KBM-7 (cell line): ENCODE measurements at places on chromosomes 16 and 17.

GRCh38 chr16:47991491-47991890, 164.3 kb downstream of the ABCC12 start:
- DNase-seq: no peak

DNA sequence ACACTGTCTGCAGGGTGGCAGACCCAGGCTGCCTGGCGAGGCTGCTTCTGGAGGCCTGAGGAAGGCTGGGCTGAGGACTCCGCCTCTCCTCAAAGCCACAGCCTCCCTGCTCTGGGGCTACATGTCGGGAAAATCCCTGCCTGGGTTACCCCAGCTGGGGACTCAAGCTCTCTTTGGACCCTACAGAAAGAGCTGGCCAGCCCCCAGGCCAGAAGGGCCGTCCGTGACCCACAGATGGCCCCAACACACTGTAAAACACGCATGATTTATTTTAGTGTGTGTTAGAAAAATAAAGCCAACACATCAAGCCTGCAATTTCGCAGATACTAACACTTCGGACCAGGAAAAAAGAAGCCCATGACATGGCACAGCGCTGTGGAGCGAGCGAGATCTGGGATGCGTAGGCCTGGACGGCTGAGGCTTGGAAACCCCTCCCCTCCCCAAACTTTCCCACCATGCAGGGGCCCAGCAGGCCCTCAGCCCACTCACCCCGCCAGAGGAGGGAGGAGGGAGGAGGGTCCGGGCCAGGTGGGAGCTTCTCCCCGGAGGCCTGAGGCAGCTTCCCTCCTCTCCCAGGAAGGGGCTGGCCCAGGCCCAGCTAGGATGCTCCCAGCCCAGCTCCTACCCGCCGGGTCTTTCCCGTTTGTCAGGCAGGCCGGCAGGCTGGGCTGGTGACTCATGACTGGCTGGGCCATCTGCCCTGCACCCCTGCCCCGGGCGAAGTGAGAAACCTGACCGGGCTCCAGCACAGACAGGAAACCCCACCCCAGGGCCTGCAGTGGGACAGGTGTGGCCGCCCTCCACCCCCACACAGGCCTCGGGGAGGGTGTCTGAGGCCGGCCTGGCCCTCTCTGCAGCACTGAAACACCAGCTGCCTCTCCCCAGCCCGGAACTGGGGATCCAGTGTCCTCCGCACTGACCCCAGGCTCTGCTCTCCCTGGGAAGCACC, 34.1 kb upstream of the SLC38A10 start:
- DNase-seq: no peak

DNA sequence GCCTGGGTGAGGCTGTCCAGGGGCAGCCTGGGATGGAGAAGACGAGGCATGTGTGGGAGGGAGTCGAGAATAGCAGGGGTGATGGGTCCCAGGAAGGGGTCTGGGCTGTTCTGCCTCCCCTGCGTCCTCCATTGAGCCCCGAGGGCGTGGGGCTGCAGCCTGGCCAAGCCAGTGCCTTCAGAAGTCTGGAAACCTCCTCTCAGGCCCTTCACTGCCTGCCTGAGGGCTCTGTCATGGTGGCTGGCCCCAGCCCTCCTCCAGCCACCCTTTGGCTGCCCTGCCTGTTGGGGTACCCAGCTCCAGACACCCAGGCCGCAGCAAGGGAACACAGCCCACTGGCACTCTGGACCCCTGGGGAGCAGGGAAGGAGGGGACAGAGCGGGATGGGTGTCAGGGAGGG, 27.6 kb downstream of the ENGASE start:
- DNase-seq: no peak

DNA sequence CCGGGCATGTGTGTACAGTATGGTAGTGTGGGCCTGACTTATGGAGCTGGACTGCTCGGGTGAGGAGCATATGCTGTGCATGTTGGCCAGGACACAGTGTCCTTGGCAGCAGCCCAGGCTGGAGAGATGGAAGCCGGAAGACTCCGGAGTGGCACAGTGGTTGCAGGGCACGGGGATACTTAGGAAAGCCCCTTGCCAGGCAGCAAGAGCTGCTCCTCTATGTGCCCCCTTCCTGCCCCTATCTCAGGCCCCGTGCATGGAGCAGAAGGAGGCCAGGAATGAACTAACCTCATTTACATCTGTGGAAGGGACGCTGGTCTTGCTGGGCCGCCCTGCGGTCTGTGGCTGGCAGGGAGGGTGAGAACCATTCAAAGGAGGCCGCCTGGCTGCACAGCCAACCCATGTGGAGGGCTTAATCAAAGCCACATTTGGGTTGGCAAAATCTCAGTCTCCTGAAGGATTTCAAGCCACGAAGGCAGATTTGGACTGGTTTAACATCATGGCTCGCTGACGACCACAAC, 32.2 kb upstream of the RCVRN start:
- DNase-seq: no peak

DNA sequence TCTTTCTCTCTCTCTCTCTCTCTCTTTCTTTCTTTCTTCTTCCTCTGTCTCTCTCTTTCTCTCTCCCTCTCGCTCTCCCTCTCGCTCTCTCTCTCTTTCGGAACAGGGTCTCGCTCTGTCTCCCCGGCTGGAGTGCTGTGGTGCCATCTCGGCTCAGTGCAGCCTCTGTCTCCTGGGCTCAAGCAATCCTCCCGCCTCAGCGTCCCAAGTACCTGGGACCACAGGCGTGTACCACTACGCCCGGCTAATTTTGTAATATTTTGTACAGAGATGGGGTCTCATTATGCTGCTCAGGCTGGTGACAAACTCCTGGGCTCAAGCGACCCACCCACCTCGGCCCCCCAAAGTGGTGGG, 12.7 kb upstream of the KLHDC4 start:
- DNase-seq: no peak

GRCh38 chr17:10183931-10184930, 14.2 kb downstream of the GAS7 start:
- no peak for DNase-seq

DNA sequence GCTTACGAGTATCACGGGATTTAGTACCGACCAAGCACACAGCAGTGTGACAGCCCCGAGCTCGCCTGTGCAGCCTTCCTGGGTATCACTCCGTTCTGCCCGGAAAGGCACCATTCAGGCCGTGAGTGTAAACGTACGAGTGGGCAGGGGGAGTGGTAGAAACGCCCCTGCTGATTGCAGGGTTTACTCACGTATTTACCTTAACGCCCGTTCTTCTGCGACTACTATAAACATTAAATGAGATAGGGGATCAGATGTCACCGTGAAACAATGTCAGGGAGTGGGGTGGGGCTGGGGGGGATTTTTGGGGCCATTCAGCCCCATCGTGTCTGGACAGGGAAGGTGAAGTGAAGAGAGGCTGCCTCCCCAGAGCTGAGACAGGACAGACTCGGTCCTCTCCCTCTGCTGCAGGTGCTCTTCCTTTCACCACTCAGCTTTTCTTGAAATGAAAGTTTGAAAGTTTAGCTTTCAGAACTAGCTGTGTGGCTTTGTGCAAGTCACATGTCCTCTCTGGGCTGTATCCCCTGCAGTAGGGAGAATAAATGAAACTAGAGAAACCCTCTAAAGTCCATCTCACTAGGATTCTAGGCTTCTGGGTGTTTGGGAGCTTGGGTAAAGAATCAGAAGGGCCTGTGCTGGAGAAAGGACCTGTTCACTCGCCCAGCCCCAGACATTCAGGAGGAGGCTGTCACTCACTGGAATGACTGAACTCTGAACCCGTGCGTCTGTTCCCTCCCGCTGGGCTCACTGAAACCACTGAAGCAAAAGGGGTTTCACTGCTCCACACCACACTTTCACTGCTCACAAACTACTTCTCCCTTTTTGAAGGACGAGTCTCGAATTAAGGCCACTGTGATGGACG, 66.7 kb downstream of the RPA1 start:
- DNase-seq: no peak

GRCh38 chr17:48259694-48260291, 152.2 kb downstream of the SNX11 start:
- DNase-seq: peak; percentile 32

DNA sequence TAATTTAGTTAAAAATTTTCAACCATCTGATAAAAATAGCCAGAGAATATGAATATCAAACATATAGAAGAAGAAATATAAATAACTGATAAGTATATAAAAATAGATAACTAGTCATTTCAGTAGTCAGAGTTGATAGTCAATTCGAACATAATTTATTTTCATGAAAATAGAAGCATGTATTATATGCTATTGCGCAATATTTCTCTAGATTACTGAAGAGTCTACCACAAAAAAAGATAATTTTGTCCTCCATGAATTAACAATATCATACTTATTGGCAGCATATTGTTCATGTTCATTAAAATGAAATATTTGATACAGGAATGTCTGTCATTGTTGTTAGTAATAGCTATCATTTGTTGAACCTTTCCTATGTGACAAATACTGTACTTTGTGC, 376.2 kb upstream of the TOM1L1 start:
- no peak for DNase-seq

- peak; percentile 34 for DNase-seq
Measured at GRCh38 chr17:81831957-81832607, 1.0 kb downstream of the MCRIP1 start.

GRCh38 chr16:85067426-85067825, 39.8 kb downstream of the KIAA0513 start:
- DNase-seq: no peak

GRCh38 chr17:65485388-65486299, 75.8 kb downstream of the AXIN2 start:
- DNase-seq: no peak

DNA sequence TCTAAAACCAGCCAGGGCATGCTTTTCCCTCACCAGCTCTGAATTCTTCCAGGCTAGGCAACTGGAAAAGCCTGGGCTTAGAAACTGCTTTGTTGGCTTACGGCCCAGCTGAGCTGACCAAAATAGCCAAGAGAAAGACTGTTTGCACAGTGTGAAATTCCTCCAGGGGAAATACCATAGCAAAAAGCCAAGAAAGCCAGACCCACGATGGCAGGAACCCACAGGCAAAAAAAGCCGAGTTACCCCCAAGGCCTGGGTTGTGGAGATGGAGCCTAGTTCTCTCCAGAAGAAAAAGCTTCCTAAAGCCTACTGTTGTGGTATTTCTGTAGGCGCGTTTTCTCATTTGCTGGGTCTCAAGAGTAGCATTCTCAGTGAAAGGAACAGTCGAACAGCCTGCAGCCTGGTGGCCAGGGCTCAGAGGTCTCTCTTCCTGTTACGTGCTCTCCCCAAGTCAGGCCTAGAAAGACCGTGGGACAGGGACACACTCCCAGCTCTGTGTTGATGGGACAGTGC, 9.2 kb downstream of the SP2 start:
- no peak for DNase-seq
